ENCODE measurements at places on chromosomes 16 and 17. TPM values are rescaled to one million over a fixed set of nuclear protein-coding genes. Genes with fewer than 3 reads are reported as not detected.

DNA sequence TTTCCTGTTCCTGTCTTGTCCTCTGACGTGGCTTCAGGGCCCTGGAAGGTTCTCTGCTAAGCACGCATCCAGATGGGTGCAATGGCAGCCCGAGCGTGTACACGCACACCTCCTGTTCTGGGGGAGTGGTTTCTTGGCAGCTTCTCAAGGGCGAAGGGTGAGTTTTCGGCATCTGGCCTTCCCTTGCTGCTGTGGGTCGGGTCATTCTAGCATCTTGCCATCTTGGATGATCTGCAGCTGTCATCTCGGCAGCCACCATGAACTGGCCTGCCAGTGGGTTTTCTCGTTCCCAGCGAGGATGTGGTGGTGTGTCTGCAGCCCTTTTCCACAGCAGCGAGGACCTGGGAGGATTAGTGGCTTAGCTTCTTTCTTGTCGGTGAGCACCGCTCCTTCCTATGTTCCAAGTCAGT is 10.6 kb downstream of the MSI2 start:
- DNase-seq, result no peak

DNA sequence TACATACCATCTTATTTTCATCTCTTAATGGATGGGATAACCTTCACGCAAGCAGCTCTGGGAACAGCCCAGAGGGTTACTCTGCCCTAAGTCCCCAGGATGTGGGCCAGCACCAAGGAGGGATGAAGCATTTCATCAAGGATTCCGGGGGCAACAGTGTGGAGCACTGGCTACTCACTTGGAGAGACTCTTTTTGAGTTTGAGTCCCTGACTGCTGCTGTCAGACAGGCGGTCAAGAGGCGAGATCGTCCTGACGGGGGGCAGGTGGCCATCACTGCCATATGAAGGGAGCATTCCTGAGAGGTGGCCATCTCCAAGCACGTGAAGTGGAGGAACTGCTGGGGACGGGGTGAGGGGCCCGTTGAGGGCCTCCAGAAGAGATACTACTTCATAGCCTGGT is 18.1 kb upstream of the FOXJ1 start:
- DNase-seq, result no peak

GRCh38 chr17:37568350-37569053 is 40.7 kb downstream of the SYNRG start:
- DNase-seq, result no peak

DNA sequence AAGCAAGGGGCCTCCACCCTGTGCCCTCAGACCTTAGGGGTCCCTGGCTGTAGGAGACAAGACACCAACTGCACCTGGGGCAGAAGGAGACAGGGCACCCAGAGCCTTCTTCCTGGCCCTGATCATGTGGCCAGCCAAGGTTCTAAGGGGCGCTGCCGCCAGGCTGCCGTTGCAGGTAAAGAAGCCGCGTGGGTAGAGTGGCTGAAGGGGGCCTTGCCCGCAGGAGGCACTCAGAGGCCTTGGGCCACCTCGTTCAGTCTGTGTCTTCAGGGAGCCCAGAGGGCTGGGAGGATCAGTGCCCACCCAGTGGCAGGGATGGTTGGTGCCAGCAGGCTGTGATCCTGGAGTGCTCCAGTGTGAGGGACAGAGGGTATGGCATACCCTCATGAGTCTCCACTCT is 1.6 kb upstream of the AATK start:
- no peak for DNase-seq

DNA sequence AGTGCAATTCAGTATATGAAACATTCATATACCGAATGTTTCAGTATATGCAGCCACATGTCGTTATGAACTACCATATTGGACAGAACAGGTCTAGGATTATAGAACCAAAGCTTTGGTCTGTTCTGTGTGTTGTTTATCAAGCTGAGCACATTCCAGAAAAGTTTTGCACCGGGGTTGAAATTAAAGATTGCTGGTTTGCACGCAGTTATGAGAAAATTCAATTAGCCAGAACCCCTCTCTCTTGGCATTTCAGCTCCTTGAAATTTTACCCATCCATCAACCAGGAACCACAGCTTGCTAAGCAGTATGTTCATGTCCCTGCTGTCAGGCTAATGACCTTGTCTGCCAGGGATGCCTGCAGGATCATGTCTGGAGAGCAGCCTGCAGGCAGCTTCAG is 9.5 kb downstream of the KRT32 start:
- no peak for DNase-seq

- no peak for DNase-seq
These were observed 219.8 kb downstream of the STX8 start for GRCh38 chr17:9355846-9356245.

Gene CES4A
- 12.3 TPM for polyA plus RNA-seq

Gene TLCD1
- polyA plus RNA-seq, result 14.3 TPM

Data from left renal cortex interstitium (tissue), 4 donors.